ENCODE measurements at places on chromosomes 16 and 17.

DNA sequence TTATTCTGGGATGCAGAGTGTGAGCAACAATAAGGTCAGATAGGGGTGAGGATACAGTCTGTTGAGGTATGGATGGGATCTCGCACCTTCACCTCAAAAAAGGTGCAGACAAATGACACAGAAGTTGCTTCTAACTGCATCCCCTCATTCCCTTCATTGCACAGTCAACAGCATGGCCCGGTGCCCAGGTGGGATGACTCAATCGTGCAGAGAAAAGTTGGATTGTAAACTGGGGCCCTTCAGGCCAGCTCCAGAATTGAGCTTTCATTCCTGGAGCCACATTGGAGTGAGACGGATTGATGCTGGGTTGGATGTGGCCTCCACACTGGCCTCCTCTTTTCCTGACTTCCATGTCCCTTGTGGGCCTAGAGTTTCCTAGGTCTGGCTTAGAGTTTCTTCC, 977.4 kb downstream of the KCNJ18 start:
- DNase-seq: no peak

GRCh38 chr16:26645614-26646013, 421.1 kb upstream of the C16orf82 start:
- DNase-seq: no peak

GRCh38 chr16:67305216-67306071, 21.1 kb downstream of the KCTD19 start:
- no peak for DNase-seq

GRCh38 chr16:13829697-13830299, 90.2 kb upstream of the ERCC4 start:
- DNase-seq: no peak

GRCh38 chr17:77427391-77427991, 286.7 kb downstream of the SEC14L1 start:
- DNase-seq: no peak

DNA sequence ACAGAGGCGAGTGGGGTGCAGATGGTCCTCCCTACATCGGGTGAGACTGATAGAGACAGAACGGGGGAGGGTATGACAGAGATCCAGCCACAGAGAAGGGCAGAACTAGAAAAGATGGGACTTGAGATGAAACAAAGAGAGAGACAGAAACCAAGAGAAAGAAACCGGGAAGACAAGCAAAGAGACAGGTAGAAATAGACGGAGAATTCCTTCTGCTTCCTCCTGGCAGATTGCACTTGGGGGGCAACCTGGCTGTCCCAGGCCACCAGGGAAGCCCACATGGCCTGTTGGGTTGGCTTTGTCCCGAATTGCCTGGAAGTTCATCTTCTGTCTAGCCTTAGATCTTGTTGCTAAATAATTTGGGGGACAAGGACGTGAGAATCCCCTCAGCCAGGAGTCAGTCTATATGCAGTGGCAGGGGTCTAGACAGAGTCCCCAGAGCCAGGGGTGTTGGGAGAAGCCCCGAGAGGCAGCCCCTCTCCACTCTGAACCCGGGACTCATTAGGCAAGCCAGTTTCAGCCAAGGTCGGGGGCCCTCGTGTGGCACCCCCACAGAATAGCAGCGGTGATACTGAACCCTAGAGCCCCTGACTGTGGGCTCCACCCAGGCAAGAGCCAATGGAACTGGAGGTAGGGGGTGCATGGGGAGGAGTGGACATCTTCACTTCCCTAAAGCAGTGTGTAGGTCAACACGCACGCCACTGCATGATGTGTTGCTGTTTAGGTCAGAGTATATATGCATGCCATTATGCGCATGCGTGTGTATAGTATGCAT, 627 bp upstream of the TSPOAP1 start:
- no peak for DNase-seq

- DNase-seq: no peak
These were observed 75.2 kb upstream of the HSBP1 start for GRCh38 chr16:83732536-83732935.

- peak; percentile 65 for DNase-seq
These were observed 39.5 kb downstream of the DYNLRB2 start for GRCh38 chr16:80580109-80580832.

- DNase-seq: no peak
These were observed 155.2 kb upstream of the C17orf78 start for GRCh38 chr17:37220607-37220953.

- no peak for DNase-seq
These were observed 528.5 kb upstream of the CDH5 start for GRCh38 chr16:65838001-65838400.

Data from kidney epithelial cell (primary cell).